ENCODE measurements at places on chromosomes 4 and X. TPM values are rescaled to one million over a fixed set of nuclear protein-coding genes. Genes with fewer than 3 reads are reported as not detected.

DNA sequence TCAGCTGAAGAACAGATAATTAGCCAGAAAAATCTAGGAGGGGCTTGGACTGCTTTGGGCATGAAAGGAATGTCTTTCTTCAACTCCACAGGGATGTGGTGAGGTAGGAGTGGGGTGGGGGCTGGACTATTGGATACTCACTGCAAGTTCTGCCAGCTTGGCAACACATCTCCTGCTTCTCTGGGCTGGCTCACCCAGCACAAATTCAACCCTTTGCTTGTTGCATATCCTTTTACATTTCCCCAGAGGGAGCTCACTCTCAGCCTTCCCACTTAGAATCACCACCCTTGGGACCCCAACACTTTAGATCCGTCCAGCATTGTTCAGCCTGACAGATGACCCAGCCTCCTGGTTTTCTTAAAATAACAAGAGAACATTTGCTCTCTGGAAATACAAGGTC lies 120.6 kb downstream of the KDR start:
- H3K4me1 ChIP-seq, result peaks cover 10% of the 10 kb centered on the region
- H3K4me3 ChIP-seq, result no peak overlapping the region
- DNase-seq, result peak; percentile 20
- no peaks in the 10 kb centered on the region for H3K36me3 ChIP-seq
- no peak overlapping the region for H3K27ac ChIP-seq

COL4A6 gene
- total RNA-seq, result 40.5 TPM

DNA sequence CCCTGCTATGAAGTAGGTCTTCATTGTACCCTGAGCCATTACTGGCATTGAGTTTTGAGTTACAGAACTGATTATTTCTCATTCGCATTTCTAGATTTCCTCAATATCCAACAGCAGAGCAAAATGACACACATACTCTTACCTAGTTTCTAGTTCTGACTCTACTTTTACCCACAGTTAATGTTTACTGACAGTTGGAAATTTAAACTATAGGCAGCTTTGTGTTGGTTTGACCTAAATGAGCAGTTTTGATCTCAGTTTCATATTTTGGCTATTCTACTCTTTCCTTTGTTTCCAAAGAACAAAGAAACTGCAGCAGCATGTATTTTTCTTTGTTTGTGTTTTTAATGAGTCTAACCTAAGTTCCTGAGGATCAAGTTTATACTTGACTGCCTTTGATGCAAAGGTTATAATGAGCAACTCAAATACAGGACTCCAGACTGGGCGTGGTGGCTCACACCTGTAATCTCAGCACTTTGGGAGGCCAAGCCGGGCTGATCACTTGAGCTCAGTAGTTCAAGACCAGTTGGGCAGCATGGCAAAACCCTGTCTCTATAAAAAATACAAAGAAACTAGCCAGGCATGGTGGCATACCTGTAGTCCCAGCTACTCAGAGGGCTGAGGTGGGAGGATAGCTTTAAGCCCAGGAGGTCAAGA lies 30.4 kb downstream of the TXK start:
- H3K36me3 ChIP-seq, result no peaks in the 10 kb centered on the region
- H3K27ac ChIP-seq, result no peak overlapping the region
- no peaks in the 10 kb centered on the region for H3K4me1 ChIP-seq
- H3K27me3 ChIP-seq, result no peaks in the 10 kb centered on the region
- no peak for DNase-seq
- no peak overlapping the region for H3K4me3 ChIP-seq

GRCh38 chr4:69830560-69831269 lies 29.2 kb downstream of the SULT1E1 start:
- no peaks in the 10 kb centered on the region for H3K27me3 ChIP-seq
- no peak for DNase-seq
- H3K36me3 ChIP-seq, result no peaks in the 10 kb centered on the region
- H3K27ac ChIP-seq, result no peak overlapping the region

SRP72 gene
- total RNA-seq, result 114 TPM
